ENCODE measurements at places on chromosomes 11 and 22.

GRCh38 chr11:18115360-18116127 lies 9.7 kb upstream of the SAAL1 start:
- peak; percentile 78 for DNase-seq

DNA sequence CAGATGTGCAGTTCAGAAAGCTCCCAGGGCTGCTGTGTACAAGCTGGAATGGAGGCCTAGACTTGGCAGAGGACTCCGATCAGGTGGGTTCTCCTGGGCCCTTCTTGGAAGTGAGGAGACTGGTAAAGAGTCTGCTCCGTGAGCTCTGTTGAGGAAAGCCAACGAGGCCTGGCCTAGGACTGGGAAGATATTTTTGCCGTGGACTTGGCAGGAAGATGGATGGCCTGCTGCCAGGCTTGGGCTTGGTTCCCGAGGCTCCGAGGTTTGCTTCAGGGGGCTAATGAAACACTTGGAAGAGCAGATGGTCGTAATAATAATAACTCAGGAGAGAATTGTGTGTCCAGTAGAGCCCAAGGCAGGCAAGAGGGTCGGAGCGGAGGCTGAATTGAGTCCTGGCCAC lies 3.9 kb downstream of the GALR3 start:
- DNase-seq: no peak

DNA sequence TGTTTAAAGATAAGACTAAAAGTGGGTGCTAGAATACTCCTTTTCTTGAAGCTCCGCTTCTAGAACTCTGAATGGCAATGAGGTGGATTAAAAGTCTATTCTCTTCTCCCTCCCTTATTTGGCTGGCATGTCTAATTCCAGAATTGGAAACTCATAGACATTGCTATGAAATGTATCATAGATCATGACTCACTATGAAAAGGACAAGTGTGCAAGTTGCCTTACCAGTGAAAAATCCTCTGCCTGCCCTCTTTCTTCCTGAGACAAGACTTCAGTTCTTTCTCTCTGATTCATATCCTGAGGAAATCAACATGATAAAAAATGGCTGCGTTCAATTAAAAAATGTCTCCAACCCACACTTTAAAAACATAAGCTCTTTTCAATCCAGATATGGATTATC lies 73.2 kb upstream of the BLID start:
- DNase-seq: no peak

DNA sequence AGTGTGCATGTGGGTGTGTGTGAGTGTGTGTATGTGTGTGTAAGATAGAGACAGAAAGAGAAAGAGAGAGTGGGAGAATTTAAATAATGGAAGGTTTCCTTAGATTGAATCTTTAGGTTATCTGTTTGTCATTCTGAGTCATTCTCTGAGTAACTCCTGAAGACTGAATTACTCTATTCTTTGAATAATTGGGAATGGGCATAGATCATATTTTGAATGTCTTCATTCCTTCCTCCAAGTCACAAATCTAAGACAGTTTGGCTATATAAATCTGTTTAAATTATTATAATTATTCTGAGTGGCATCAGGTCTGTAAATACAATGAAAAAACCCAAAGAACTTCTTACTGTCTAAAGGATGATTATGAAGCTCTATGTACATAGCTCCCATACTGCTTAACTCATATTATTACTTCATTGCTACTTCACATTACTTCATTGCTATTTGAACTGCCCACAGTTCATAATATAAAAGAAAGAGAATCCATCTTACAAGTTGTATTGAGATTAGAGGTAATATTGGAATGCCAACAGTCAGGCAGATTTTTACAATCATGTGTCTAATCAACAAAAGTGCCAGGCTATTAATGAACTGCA lies 346.6 kb upstream of the CCDC179 start:
- DNase-seq: no peak

GRCh38 chr11:65425971-65426838 lies 3.6 kb downstream of the NEAT1 start:
- DNase-seq: peak; percentile 90

- no peak for DNase-seq
Measured at GRCh38 chr11:79040348-79040747, 400.5 kb downstream of the TENM4 start.
